ENCODE measurements at places on chromosomes 4 and X. TPM values are rescaled to one million over a fixed set of nuclear protein-coding genes. Genes with fewer than 3 reads are reported as not detected.

DNA sequence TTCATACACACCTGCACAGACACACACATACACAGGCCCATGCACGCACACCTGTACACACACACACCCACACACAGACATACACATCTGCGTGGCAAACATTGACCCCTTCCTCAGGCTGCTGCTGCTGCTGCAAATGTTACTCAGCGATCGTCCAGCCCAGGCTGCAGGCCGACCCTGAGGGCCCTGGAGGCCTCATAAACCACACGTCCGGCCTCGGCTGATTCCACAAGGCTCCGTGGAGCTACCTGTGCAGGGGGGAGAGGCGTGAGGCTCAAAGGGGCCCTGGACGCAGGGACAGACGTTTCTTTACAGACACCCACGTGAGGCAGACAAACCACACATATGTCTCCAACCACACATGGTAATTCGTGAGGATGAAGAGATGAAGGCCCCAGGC is 53.9 kb upstream of the PPP2R3B start:
- no peak for DNase-seq

The SH2D1A gene
- total RNA-seq: not detected

The COL25A1 gene
- 5.6 TPM for total RNA-seq

The RTL3 gene
- not detected for total RNA-seq

Data from GM23338 (cell line).